ENCODE measurements at places on chromosomes 6 and 20.

DNA sequence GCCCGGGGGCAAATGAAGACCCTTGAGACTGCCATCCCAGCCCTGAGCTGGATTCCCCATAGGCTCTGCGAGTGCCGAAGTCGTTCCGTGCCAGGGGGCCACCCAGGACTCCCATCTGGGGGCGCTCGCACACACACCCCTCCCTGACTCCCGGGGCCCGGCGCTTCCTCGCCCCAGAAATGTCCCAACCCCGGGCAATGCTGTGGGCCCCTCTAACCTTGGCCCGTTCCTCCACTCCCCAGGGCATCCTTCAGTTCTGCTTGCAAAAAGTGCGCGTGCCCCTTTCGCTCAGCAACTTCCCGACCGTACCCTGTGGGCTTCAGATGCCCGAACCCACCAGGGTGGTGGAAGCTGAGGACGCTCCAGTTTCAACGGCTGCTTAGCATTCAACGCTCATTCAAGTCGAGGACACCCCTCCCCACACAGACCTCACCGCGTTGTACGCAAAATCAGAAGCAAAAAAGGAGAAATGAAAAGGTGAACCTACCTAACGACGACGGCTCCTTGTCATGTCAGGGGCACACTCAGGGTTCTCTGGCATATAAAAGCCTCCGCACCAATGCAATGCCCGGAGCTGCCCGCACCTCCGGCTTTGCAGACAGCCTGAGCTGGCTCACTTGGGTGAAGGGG is 25.3 kb downstream of the RIPOR2 start:
- peaks cover 3% of the 10 kb centered on the region for H3K27me3 ChIP-seq
- H3K4me1 ChIP-seq = no peaks in the 10 kb centered on the region
- peak overlapping the region; percentile 48 for H3K4me3 ChIP-seq
- no peak for DNase-seq

GRCh38 chr6:4289770-4290320 is 154.5 kb upstream of the ECI2 start:
- H3K36me3 ChIP-seq = no peaks in the 10 kb centered on the region
- H3K27me3 ChIP-seq = no peaks in the 10 kb centered on the region
- no peak overlapping the region for H3K27ac ChIP-seq
- no peak overlapping the region for H3K4me3 ChIP-seq

DNA sequence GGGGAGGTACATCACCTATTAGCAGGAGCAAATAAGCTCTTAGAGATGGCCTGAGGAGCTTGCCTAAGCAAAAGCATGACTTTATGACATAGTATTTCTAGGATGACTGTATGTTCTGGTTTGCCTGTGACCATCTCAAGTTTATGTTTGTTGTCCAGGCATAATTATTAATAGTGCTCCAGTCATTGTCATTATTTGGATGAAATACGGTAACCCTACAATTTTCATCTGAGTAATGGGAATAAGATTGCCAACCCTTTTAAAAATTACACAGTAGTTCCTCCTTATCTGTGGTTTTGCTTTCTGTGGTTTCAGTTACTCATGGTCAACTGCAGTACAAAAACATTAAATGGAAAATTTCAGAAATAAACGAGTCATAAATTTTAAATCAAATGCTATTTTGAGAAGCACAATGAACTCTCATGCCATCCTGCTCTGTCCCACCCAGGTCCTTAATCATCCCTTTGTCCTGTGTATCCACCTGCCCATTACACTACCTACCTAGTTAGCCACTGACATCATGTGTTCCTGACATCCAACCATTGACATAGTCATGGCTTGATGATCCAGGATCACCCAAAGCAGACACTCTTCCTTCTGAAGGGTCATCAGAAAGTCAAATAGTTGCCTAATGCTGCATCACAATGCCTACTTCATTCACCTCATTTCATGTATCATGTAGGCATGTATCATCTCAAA is 27.0 kb upstream of the TFB1M start:
- H3K27me3 ChIP-seq = no peaks in the 10 kb centered on the region
- DNase-seq = no peak
- H3K4me3 ChIP-seq = no peak overlapping the region

- no peaks in the 10 kb centered on the region for H3K27me3 ChIP-seq
- DNase-seq = peak; percentile 27
- peaks cover 6% of the 10 kb centered on the region for H3K36me3 ChIP-seq
- H3K27ac ChIP-seq = no peak overlapping the region
Measured at GRCh38 chr6:54935739-54936138, 89.2 kb downstream of the FAM83B start.

- DNase-seq = no peak
- no peaks in the 10 kb centered on the region for H3K4me1 ChIP-seq
- H3K36me3 ChIP-seq = no peaks in the 10 kb centered on the region
- no peaks in the 10 kb centered on the region for H3K27me3 ChIP-seq
- no peak overlapping the region for H3K27ac ChIP-seq
Measured at GRCh38 chr6:128882560-128882959, 378 bp upstream of the LAMA2 start.

- H3K27ac ChIP-seq = no peak overlapping the region
- H3K36me3 ChIP-seq = no peaks in the 10 kb centered on the region
- no peaks in the 10 kb centered on the region for H3K27me3 ChIP-seq
- DNase-seq = no peak
Measured at GRCh38 chr6:29236060-29236459, 65.4 kb downstream of the OR2J2 start.

DNA sequence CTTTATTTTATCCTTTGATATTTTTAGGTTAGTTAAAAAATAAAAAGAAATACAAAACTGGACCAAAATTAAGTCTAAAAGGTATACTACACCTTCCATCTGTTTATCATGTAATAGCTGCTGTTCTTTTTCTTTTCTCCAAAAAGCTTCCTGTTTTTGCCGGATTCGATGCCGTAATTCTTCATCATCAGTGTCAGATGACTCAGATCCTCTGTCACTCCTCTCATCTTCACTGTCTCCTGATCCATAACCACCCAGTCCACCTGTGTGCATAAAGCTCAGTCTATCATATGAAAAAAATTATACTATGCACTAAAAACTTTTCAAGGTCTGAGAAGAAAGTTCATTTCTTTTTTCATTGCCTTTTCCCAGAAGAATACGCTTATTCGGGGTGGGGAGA is 8.5 kb upstream of the COQ3 start:
- H3K4me3 ChIP-seq = no peak overlapping the region
- peaks cover 2% of the 10 kb centered on the region for H3K36me3 ChIP-seq
- H3K27ac ChIP-seq = no peak overlapping the region
- H3K27me3 ChIP-seq = no peaks in the 10 kb centered on the region
- DNase-seq = no peak
- no peaks in the 10 kb centered on the region for H3K4me1 ChIP-seq

DNA sequence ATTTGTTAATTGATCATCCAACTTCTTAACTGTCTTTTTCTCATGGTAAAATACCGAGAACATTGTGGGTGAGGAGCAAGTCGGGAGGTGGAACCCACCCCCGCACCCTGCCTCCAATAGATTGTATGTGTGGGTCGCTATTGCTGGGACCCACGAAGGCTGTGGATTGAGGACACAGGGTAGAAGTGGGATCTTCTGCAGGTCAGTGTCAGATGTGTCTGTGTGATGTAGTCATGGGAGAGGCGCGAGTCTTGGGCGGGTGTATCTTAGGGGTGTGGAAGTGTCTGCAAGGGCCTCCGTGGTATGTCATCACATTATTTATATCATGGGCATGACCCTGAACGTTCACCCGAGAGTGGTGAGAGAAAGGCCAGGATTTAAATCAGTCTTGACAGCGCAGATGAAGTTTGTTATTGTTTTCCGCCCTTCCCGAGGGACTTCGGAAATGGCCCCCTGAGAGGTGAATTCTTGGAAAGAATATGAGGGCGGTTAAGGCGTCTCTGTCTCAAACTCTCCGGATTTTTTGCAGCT is 472 bp upstream of the PAQR8 start:
- H3K27me3 ChIP-seq = no peaks in the 10 kb centered on the region
- H3K4me1 ChIP-seq = no peaks in the 10 kb centered on the region
- H3K27ac ChIP-seq = peak overlapping the region; percentile 87
- peak overlapping the region; percentile 49 for H3K4me3 ChIP-seq
- H3K36me3 ChIP-seq = no peaks in the 10 kb centered on the region
- DNase-seq = peak; percentile 50

GRCh38 chr6:100304575-100304974 is 160.1 kb downstream of the SIM1 start:
- H3K4me1 ChIP-seq = no peaks in the 10 kb centered on the region
- H3K36me3 ChIP-seq = no peaks in the 10 kb centered on the region
- H3K27ac ChIP-seq = no peak overlapping the region
- no peak for DNase-seq

GRCh38 chr20:35316086-35316485 is 23.9 kb upstream of the FAM83C start:
- H3K4me3 ChIP-seq = no peak overlapping the region
- peaks cover 41% of the 10 kb centered on the region for H3K4me1 ChIP-seq
- H3K27ac ChIP-seq = no peak overlapping the region
- peaks cover 14% of the 10 kb centered on the region for H3K36me3 ChIP-seq
- no peaks in the 10 kb centered on the region for H3K27me3 ChIP-seq

DNA sequence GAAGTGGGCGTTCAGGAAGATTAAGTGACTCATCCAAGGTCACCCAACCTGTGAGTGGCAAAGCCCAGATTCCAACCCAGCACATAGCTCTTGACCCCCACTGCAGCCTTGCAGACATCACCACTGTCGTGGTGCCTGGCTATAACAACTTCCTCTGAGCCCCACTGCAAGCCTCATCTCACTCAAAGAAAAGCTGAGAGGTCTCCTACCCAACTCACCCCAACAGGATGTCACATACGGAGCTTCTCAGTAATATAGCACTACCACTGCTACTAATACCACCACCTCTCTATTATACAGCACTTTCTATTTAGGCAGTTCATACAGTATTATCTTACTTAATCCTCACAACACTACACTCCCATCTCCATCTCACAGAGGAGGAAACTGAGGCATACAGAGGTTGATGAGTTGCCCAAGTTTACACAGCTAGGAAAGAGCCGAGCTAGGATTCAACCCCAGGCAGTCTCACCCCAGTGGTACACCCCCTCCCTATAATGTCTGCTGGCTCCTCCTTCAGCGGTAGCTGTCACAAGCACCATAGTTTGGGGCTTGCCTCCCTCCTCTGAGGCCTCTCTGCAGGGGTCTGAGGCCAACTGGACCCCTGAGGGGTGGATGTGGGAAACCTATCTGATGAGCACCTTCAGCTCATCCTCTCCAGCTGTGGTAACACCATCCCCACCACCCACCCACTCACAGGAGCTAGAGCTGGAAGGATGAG is 19.5 kb downstream of the TFEB start:
- no peak for DNase-seq
- no peaks in the 10 kb centered on the region for H3K4me1 ChIP-seq
- H3K27ac ChIP-seq = no peak overlapping the region
- no peaks in the 10 kb centered on the region for H3K27me3 ChIP-seq

GRCh38 chr20:33009214-33010132 is 2.0 kb downstream of the BPIFB2 start:
- H3K4me1 ChIP-seq = no peaks in the 10 kb centered on the region
- peaks cover 3% of the 10 kb centered on the region for H3K27me3 ChIP-seq
- H3K36me3 ChIP-seq = no peaks in the 10 kb centered on the region

GRCh38 chr6:122696853-122697252 is 82.7 kb upstream of the FABP7 start:
- DNase-seq = no peak
- no peaks in the 10 kb centered on the region for H3K4me1 ChIP-seq
- no peak overlapping the region for H3K27ac ChIP-seq
- H3K4me3 ChIP-seq = no peak overlapping the region
- H3K27me3 ChIP-seq = no peaks in the 10 kb centered on the region

DNA sequence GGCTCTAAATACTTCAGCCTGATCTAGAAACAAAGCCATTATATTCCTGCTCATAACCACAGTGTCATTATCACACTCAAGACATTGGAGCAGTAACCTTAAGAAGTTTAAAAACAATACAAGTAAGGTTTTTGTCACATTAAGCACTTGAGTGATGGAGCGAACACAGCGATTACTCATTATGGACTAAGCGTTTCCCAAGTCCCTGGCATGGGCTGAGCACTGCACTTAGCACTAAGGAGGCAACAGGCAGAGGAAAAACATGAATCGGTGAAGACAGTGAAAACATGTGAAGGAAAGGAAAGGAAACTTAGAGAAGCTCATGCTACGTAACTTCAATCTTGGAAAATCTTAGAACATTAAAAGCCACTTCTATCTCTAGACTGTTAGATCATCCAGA is 108.7 kb downstream of the SLC24A3 start:
- DNase-seq = no peak
- H3K36me3 ChIP-seq = no peaks in the 10 kb centered on the region
- H3K4me1 ChIP-seq = no peaks in the 10 kb centered on the region
- no peak overlapping the region for H3K27ac ChIP-seq
- H3K4me3 ChIP-seq = no peak overlapping the region

- H3K4me3 ChIP-seq = no peak overlapping the region
- no peak for DNase-seq
- no peak overlapping the region for H3K27ac ChIP-seq
- H3K36me3 ChIP-seq = no peaks in the 10 kb centered on the region
- no peaks in the 10 kb centered on the region for H3K27me3 ChIP-seq
Measured at GRCh38 chr6:4383910-4384638, 248.7 kb upstream of the ECI2 start.

GRCh38 chr20:56504373-56505005 is 20.1 kb upstream of the FAM209A start:
- no peaks in the 10 kb centered on the region for H3K4me1 ChIP-seq
- DNase-seq = no peak
- H3K4me3 ChIP-seq = no peak overlapping the region
- no peaks in the 10 kb centered on the region for H3K27me3 ChIP-seq
- no peak overlapping the region for H3K27ac ChIP-seq

DNA sequence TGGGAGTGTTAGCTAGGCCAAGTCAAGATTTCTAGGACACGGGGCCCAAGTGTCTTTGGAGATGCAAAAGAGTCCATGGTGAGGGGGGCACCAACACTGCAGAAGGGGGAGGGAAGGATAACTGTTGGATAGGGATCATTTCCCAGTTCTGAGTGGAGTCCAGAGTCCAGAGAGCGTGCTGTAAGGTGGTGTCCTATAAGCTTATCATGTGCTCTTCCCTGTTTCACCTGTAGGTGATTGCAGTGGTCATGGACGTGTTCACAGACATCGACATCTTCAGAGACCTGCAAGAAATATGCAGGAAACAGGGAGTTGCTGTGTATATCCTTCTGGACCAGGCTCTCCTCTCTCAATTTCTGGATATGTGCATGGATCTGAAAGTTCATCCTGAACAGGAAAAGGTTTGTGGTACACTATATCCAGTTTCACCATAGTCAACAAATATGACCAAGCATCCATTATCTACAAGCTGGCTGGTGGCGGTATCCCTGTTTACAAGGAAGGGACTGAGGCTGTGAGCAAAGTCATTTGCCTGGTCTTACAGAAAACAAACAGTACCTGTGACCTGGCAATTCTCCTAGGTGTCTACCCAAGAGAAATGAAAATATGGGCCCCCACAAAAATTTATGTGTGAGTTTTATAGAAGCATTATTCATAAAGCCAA is 15.6 kb downstream of the FAM83D start:
- no peaks in the 10 kb centered on the region for H3K4me1 ChIP-seq
- no peaks in the 10 kb centered on the region for H3K27me3 ChIP-seq
- no peak overlapping the region for H3K27ac ChIP-seq
- no peak overlapping the region for H3K4me3 ChIP-seq
- H3K36me3 ChIP-seq = no peaks in the 10 kb centered on the region

- no peak for DNase-seq
- no peak overlapping the region for H3K27ac ChIP-seq
- H3K4me3 ChIP-seq = no peak overlapping the region
- H3K4me1 ChIP-seq = no peaks in the 10 kb centered on the region
- no peaks in the 10 kb centered on the region for H3K36me3 ChIP-seq
Measured at GRCh38 chr6:146246028-146246427, 217.2 kb downstream of the GRM1 start.

All from small intestine (tissue), 16 donors.